ENCODE measurements at places on chromosomes 6 and 20.

DNA sequence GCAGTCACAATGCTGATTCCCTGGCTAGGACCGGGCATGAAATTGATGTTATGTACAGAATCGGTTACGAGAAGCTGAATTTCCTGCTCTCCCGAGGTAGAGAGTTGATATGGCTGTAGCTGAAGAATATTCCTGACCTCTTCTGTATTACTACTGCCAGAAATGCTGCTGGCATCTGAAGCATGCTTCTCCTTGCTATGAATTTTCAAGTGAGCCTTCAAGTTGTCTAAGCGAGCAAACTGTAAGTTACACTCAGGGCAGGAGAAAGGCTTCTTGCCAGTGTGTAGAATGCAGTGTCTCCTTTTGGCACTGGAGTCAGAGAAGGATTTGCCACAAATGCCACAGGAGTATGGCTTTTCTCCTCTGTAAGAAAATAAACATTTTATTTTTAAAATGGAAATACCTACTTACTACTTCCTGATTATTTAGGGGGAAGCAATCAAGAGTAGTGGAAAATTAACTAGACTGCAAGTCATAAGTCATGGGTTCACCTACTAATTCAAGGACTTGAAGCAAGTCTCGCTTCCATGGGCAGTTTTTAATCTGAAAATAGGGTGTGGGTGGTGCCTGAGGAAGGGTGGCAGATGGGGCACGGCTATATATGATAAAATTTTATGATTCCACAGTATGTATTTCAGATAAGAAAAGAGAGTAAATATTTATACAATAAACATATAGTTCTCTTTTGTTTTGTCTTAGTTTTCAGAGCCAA, 10.8 kb upstream of the MICAL1 start:
- DNase-seq, result no peak

DNA sequence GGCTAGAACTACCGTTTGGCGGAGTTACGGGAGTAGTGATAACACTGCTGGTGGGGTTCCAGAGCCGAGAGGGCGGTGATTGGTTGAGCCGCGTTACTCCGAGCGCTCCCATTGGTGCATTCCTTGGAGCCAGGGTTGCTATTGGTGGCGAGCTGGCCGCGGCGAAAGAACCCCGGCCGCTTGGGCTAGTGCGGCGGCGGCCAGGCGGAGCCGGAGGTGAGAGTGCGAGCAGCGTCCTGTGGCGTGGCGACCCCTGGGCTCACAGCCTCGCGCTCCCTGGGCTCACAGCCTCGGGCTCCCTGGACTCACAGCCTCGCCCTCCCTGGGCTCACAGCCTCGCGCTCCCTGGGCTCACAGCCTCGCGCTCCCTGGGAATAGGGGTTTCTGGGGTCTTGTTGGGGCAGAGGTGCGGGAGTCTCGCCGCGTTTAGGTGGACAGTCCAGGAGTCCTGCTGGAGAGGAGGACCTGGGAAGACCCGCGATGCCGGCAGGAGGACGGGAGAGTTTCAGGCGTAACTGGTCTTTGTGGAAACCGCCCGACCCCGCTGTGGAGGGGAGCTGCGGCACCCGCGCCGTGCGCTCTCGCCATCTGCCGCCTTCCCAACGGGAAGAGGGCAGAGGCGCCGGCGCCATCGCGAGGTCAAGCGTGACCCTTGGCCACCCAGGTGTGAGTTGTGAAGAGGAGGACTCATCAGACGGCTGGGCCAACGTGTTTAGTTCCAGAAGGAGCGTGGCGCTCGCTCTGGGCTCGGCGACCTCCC, 12.2 kb downstream of the PRDM13 start:
- DNase-seq, result no peak

GRCh38 chr20:63062188-63063140, 55.7 kb upstream of the BHLHE23 start:
- DNase-seq, result no peak

DNA sequence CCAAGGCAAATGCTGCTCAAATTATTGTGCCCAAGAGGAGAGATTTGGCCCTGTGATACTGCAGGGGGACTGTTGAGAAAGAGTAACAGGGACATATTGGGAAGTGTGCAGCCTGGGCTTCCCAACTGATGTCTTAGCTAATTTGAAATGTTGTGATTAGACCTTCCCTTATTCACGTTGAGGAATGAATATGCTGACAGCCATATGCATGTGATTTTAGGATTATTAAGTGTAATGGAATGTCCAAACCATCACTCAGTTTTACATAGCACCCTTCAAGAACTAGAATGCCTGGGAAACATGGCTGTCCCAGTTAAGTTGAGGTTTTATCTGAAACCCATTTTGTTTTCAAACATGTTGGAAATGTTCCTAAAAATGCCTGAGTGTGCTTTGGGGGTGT, 81.4 kb downstream of the CARMIL1 start:
- peak; percentile 35 for DNase-seq

GRCh38 chr6:41072836-41073202, at the start of gene NFYA:
Gene NFYA (plus strand): TSS chr6:41072974. CDS start chr6:41079090, 6,116 bp downstream.
- no peak for DNase-seq

DNA sequence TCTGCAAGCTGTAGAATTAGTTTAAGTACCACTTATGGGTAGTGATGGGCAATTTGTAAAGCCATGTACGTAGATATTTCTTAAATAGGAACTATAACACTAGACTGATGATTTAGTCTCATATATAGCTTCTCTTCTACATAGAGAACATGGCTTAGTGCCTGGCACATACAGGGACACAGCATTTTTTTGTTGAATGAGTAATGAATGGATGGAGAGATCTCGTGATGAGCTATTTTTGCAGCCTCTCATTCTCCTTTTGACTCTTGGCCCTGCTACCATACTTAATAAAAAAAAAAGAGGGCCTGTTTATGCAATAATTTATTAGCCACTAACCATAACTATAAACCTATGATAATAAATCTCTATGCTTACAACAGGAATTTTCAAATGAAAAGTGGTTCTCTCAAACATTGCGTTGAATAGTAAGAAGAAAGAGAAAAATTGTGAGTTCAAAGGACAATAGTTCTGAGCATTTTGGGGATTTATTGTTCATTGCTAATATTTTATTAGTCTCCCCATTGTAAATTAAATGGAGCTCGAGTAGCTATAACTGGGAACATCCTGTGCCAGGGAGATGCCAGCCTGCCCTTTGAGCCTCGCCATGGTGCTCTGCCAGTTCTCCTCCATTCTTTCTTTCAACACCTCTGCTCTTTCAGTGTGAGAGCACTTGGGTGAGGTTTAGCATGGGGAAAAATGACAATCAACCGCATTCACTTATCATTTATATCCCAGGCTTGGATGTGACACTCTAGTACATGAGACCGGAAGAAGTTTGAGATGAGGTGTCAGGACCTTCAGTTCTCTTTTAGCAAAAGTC, 14.7 kb upstream of the RCAN2 start:
- DNase-seq, result no peak
